ENCODE measurements at places on chromosomes 16 and 17.

- no peak for DNase-seq
These were observed 815.5 kb downstream of the KCNJ18 start for GRCh38 chr17:22507823-22508222.

- DNase-seq = peak; percentile 50
These were observed 6.0 kb upstream of the GLIS2 start for GRCh38 chr16:4309833-4310266.

DNA sequence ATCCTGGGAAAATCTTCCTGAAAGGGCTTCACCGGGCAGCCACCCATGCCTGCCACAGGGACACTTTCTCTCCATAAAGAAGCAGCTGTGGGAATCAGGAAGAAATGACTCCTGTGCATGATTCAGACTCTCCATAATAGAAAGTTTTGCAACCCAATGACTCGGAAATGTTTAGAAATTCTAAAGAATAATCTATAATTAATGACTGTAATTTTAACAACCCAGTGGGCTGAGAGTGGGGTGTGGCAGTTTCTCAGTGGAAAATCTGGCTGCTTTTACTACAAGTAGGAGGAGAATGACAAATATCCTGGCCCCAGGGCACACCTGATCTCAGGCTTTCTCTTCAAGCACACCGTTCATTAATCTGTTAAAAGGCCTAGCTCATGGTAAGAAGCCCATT, 25.7 kb downstream of the IRF8 start:
- peak; percentile 43 for DNase-seq

GRCh38 chr16:539901-540530, 12.5 kb downstream of the CAPN15 start:
- no peak for DNase-seq

GRCh38 chr16:31371619-31372484, 16.9 kb downstream of the ITGAX start:
- no peak for DNase-seq

GRCh38 chr17:61337290-61337689, 62.4 kb upstream of the TBX2 start:
- no peak for DNase-seq

GRCh38 chr17:21039839-21040575, 2.8 kb downstream of the USP22 start:
- DNase-seq = peak; percentile 28

- no peak for DNase-seq
These were observed at the start of gene ZNF205 for GRCh38 chr16:3112058-3112880. Gene ZNF205 (plus strand): TSS chr16:3112586. CDS start chr16:3113431, 845 bp downstream.

- no peak for DNase-seq
These were observed 39.3 kb downstream of the ARHGAP27 start for GRCh38 chr17:45393411-45393810.

- no peak for DNase-seq
These were observed 2.6 kb downstream of the HNF1B start for GRCh38 chr17:37742116-37742761.

- DNase-seq = no peak
These were observed 2.6 kb upstream of the KRT36 start for GRCh38 chr17:41492351-41492750.

DNA sequence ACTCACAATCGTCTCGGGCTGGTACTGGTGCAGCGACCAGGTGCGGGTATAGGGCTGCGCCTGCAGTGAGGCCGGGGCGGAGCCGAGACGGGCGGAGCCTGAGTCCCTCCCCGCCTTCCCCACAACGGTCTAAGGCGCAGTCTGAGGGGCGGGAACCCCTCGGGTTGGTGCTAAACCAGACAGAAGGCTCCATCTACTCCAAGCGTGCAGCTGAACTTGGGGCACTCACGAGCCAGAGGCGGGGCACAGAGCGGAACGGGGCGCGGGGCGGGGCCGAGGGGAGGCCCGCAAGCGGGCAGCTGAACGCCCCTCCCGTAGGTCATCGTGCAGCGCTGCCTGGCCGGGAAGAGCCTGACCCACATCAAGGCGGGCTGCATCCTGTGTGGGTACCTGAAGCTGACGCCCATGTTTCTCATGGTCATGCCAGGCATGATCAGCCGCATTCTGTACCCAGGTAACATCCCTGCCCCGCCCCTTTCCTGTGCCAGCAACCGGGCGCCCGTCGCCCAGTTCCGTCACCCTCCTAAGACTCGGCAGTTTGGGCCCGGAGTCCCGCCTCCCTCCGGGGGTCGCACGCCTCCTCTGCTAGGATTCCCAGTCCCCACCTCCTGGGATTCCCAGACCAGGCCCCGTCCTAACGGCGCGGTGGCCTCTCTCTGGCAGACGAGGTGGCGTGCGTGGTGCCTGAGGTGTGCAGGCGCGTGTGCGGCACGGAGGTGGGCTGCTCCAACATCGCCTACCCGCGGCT, 5.0 kb downstream of the SLC5A2 start:
- peak; percentile 69 for DNase-seq

DNA sequence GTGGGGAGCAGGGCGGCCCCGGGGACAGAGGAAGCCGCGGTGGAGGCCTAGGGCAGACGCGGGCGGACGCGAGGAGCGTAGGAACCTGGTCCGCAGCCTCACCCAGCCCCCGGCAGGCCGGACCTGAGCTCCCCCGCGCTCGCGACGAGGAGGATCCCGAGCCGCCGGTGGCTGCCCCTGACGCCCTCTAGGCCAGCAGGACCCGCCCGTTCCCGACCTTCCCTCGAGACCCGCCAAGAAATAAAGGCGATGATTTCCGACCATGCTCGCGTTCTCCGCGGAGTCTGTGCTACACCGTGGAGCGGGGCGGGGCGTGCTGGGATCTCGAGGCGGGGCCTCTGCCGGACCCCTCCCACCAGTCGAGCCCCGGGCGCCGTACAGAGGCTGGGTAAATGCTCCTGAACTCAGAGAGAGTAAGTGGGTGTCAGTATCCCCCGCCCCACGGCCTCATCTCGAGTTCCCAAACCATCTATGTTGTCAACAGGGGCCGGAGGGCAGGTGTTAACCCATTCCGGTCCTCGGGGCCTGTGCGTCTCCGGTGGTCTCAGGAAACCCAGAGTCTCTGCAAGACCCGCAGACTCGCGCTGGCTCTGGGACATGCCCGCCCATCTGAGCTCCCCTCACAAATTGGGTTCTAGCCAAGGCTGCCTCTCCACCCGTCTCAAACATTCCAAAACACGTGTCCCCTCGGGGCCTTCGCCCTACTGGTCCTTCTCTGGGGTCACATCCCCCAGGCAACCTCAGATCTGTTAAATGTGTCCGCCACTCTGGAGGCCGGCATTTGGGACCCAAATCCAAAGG, 13.7 kb downstream of the SYCE1L start:
- peak; percentile 75 for DNase-seq

DNA sequence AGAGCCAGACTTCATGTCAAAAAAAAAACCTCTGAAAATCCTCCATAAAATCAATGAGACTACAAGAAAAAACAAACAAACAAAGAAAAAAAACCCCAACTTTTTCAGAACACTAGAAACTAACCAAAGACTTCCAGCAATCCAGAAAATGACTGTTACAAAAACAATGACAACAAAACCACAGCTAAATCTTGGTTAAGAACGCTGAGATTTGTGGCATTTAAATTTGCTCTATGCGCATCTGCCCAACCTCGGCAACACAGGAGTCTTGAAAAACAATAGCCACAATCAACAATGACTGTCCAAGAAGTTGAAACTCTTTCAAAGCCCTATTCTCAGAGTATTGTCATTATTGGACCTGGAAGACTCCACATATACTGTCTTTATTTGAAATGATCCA, 402.4 kb downstream of the ZFHX3 start:
- DNase-seq = no peak

GRCh38 chr16:24139282-24139681, 116.9 kb upstream of the CACNG3 start:
- no peak for DNase-seq

DNA sequence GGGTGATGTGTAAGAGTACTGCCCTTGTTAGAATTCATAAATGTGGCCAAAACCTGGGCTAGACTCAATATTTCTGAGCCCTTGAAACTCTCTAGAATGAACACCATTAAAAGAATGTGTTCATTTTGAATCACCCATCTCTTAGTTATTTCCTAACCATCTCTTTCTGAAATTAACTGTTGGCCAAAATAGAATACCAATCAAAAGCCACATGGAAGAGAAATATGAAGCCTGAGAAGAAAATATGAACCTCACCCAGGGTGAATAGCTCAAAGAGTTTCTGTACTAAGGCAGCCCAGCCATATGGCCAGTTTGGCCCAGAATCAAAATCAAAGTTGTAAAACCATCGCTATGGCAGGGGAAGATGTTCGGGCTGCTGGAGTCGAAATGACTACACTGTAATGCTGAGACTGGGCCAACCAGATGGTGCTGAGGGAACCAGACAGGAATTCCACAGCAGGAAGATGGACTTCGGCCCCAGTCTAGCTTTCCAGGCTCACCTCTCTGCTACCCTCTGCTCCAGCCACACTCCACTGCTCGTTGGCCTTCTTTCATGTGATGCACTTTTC, 154.3 kb upstream of the ZFHX3 start:
- DNase-seq = no peak

DNA sequence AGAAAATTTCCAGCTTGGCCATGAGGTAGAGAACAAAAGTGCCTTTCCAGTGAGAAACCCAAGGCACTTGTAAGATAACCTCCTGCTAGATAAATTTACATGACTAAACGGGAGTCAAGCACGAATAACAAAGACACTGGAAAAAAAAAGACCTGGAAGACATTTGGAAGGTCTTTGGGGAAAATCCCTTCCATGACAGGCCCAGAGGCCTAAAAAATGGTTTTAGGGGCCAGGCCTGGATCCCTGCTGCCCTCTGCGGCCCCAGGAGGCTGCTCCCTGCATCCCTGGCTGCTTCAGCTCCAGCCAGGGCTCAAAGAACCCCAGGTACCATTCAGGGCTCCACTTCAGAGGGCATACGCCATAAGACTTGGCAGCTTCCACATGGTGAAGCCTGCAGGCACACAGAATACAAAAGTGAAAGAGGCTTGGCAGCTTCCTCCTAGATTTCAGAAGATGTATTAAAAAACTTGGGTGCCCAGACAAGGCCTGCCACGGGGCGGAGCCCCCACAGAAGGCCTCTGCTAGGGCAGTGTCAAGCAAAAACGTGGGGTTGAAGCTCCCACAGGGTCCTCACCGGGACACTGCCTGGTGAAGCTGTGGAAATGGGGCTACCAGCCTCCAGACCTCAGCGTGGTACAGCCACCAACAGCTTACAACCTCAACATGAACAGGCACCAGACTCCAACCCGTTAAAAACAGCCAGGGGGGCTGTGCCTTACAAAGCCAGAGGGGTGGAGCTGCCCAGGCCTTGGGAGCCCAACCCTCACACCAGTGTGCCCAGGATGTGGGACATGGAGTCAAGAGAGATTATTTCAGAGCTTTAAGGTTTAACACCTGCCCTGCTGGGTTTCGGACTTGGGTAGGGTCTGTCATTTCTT, 77.1 kb downstream of the SDK2 start:
- DNase-seq = no peak

DNA sequence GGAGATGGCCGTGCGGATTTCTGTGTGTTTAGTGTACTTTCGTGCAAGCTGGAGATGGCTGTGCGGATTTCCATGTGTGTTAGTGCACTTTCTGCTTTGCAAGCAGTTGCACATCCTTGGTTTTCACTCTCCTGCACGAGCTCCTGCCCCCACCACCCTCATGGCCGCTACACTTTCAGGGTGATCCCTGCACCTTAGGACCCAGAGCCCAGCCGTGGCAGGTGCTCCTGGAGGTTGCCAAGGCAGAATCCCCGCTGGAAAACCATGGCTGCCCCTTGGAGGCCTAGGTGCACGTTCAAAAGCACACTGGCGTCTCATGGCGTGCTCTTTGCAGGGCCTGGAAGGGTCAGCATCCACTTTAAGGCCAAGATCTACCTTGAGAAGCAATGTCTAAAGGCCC, 311.0 kb upstream of the TNRC6C start:
- DNase-seq = no peak

- DNase-seq = no peak
These were observed 83.4 kb downstream of the CDH8 start for GRCh38 chr16:61952841-61953240.

DNA sequence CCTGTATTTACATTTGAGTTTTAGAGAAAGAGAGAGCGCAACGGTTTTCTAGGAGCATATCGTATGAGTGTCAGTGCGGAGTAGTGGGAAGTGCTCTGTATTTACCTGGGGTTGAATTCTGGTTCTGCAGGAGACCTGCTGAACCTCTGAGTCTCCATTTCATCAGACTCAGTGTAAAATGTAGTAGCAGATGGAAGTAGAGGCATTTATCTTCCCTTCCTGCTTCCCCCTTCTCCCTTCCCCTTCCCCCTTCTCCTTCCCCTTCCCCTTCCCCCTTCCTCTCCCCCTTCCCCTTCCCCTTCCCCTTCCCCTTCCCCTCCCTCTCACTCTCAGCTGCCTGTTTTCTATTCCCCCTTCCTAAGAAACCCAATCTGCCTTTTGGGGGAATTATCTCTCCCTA, 426.9 kb downstream of the NPIPA7 start:
- no peak for DNase-seq

DNA sequence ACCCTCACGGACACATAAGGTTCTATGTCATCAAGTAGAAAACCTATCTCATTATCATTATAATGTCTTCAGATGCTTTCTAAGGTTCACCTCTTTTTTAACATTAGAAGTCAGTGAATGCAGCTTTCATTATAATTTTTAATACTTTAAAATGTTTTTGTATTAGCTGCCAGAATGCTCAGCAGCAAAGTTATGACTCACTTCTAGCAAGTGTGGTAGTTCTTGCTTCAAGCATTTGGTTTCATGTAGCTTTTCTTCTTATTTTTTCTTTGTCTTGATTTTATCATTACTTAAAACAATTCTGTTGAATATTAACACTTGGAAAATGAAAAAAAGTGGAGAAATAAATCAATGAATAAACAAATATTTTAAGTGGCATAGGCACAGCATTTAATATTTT, 23.4 kb downstream of the LPCAT2 start:
- no peak for DNase-seq

- no peak for DNase-seq
These were observed 415.3 kb downstream of the KIF2B start for GRCh38 chr17:54237911-54238515.

- peak; percentile 82 for DNase-seq
These were observed 2.6 kb upstream of the TSPOAP1 start for GRCh38 chr17:58330997-58331814.

DNA sequence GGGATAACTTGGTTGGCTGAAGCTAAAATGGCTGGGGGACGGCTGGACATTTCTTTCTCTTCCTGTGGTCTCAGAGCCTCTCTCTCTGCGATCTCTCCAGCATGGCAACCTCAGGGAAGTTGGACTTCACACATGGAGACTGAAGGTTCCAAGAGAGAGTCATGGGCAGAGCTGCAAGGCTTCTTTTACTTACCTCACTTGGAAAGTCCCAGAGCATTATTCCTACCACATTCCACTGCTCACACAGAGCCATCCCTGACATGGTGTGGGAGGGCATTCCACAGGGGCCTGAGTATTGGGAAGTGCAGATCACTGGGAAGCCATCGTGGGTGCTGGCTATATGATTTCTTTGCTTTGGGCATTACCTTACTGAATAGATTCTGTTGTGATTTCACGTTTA, 9.8 kb upstream of the SLC6A2 start:
- DNase-seq = no peak

- DNase-seq = no peak
These were observed 73.7 kb downstream of the ITFG1 start for GRCh38 chr16:47387026-47387734.

Measured in activated CD4-positive, alpha-beta T cell treated with anti-CD3 and anti-CD28 coated beads for 4 hours (primary cell).